ENCODE measurements at places on chromosomes 16 and 17. TPM values are rescaled to one million over a fixed set of nuclear protein-coding genes. Genes with fewer than 3 reads are reported as not detected.
A peak's percentile ranks its signal among the peaks of the same experiment; 100 is the strongest.

The SNAI3 gene
- 0.18 TPM for total RNA-seq

The PDILT gene
- total RNA-seq = not detected

The CRAMP1 gene
- total RNA-seq = 28.9 TPM

The CBFB gene
- total RNA-seq = 103 TPM

The SCN4A gene
- not detected for total RNA-seq

The VMO1 gene
- not detected for total RNA-seq

The FOXN1 gene
- total RNA-seq = not detected

- H3K4me3 ChIP-seq = no peak overlapping the region
- H3K27ac ChIP-seq = no peak overlapping the region
- peaks cover 3% of the 10 kb centered on the region for H3K4me1 ChIP-seq
Measured at GRCh38 chr16:65414284-65414984, 292.6 kb upstream of the CDH11 start.

- H3K4me3 ChIP-seq = no peak overlapping the region
- peak; percentile 88 for DNase-seq
- H3K36me3 ChIP-seq = no peaks in the 10 kb centered on the region
- peaks cover 8% of the 10 kb centered on the region for H3K4me1 ChIP-seq
- H3K27ac ChIP-seq = no peak overlapping the region
- H3K27me3 ChIP-seq = no peaks in the 10 kb centered on the region
Measured at GRCh38 chr17:40251576-40251975, 32.5 kb downstream of the WIPF2 start.

GRCh38 chr17:64063088-64063487 lies 42.7 kb upstream of the ICAM2 start:
- no peak overlapping the region for H3K27ac ChIP-seq
- no peaks in the 10 kb centered on the region for H3K27me3 ChIP-seq
- H3K36me3 ChIP-seq = peaks cover 17% of the 10 kb centered on the region
- DNase-seq = no peak

DNA sequence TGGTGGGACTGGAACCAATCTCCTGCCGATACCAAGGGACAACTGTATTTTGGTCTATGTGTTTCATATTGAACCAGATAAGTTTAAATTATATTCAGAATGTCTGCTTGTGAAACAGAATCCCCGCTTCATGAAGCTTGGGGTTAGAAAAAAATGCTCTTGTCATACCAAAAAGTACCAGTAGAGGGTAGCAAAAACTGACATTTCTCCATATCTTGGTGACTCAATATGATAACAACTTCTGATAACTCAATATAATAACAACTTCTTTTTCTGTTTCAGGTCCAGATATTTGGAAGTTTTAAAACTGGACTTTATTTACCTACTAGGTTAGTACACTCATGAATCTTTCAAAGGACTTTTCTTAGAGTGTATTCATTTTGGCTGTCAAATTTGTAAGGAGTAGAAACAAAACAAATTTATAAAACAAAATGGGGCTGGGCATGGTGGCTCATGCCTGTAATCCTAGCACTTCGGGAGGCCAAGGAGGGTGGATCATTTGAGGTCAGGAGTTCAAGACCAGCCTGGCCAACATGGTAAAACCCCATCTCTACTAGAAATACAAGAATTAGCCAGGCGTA lies 52.3 kb upstream of the ADCY7 start:
- H3K4me1 ChIP-seq = peaks cover 5% of the 10 kb centered on the region
- DNase-seq = peak; percentile 86
- peaks cover 11% of the 10 kb centered on the region for H3K36me3 ChIP-seq
- no peaks in the 10 kb centered on the region for H3K27me3 ChIP-seq
- H3K27ac ChIP-seq = no peak overlapping the region
- no peak overlapping the region for H3K4me3 ChIP-seq

- H3K4me1 ChIP-seq = peaks cover 18% of the 10 kb centered on the region
- H3K4me3 ChIP-seq = no peak overlapping the region
- DNase-seq = peak; percentile 47
- H3K27me3 ChIP-seq = no peaks in the 10 kb centered on the region
Measured at GRCh38 chr17:41500131-41500911, 5.1 kb downstream of the KRT13 start.

DNA sequence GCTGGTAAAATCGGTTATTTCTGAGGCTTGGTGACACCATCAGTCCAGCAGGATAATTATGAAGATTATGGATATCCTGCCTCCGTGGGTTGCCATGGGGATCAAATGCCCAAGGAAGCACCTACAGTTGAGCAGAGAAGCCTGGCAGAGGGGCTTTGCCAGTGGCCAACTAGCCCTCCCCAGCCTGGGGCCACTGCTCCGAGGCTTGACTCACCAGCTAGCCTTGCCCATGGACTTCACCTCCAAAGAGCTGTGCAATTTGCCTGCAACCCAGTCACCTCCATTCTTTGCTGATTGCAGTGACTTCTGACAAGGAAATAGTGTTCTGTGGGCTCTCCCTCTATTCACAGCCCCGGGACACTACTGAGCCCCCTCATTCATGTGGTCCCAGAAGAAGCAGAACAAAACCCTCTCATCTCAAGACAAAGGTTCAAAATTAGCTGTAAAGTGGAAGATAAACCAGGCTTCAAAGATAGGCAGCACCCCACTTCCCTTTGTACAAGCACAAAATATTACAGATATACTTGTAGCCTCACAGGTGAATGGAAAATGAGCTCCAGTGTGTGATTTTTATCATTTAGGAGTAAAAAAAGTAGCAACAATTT lies 1.6 kb downstream of the PECAM1 start:
- H3K27me3 ChIP-seq = no peaks in the 10 kb centered on the region
- H3K4me3 ChIP-seq = peak overlapping the region; percentile 66
- H3K36me3 ChIP-seq = peaks cover 10% of the 10 kb centered on the region

GRCh38 chr16:48608871-48609651 lies 919 bp downstream of the N4BP1 start:
- no peaks in the 10 kb centered on the region for H3K36me3 ChIP-seq
- peak overlapping the region; percentile 87 for H3K27ac ChIP-seq
- H3K4me1 ChIP-seq = peaks cover 5% of the 10 kb centered on the region

- H3K4me3 ChIP-seq = no peak overlapping the region
- DNase-seq = no peak
- H3K36me3 ChIP-seq = no peaks in the 10 kb centered on the region
- H3K27ac ChIP-seq = no peak overlapping the region
- H3K4me1 ChIP-seq = no peaks in the 10 kb centered on the region
Measured at GRCh38 chr17:34760931-34761495, 181.6 kb downstream of the TMEM132E start.

- H3K4me3 ChIP-seq = no peak overlapping the region
- DNase-seq = no peak
- no peak overlapping the region for H3K27ac ChIP-seq
- H3K27me3 ChIP-seq = no peaks in the 10 kb centered on the region
Measured at GRCh38 chr16:12159672-12160071, 183.1 kb downstream of the SNX29 start.

DNA sequence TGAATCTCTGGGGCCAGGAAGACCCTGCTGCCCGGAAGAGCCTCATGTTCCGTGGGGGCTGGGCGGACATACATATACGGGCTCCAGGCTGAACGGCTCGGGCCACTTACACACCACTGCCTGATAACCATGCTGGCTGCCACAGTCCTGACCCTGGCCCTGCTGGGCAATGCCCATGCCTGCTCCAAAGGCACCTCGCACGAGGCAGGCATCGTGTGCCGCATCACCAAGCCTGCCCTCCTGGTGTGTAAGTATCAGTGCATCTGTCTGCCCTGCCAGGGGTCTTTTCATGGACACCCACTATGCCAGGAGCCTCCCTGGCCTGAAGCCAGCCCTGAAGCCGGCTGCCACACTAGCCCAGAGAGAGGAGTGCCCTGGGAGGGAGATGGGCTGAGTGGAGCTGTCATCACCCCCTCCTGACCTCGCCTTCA lies at the start of gene CETP:
CETP (plus strand) TSS at position 100 of the 431 bp plus-strand sequence; CDS start at position 130, 30 bp downstream.
- H3K27me3 ChIP-seq = no peaks in the 10 kb centered on the region
- H3K4me3 ChIP-seq = no peak within 1 kb of the TSS
- no peak for DNase-seq

DNA sequence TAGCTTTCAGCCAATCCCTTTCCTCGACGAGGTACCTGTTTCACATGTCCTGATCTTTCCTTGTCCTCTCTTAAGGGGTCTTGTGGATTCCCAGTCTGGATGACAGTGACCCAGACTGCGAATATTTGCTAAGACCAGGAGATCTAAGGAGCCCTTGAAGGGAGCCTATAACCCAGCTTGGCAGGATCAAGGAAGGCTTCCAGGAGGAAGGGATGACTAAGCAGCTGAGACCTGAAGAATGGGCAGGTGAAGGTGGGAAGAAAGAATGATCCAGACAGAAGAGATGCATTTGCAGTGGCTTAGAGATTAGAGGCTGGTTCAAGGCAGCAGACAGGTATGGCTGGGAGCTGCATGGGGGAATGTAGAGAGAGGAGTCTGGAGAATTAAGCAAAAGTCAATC lies 1.9 kb upstream of the PDK2 start:
- no peaks in the 10 kb centered on the region for H3K36me3 ChIP-seq
- no peak for DNase-seq
- peaks cover 10% of the 10 kb centered on the region for H3K4me1 ChIP-seq
- H3K27me3 ChIP-seq = no peaks in the 10 kb centered on the region
- H3K27ac ChIP-seq = no peak overlapping the region
- no peak overlapping the region for H3K4me3 ChIP-seq

DNA sequence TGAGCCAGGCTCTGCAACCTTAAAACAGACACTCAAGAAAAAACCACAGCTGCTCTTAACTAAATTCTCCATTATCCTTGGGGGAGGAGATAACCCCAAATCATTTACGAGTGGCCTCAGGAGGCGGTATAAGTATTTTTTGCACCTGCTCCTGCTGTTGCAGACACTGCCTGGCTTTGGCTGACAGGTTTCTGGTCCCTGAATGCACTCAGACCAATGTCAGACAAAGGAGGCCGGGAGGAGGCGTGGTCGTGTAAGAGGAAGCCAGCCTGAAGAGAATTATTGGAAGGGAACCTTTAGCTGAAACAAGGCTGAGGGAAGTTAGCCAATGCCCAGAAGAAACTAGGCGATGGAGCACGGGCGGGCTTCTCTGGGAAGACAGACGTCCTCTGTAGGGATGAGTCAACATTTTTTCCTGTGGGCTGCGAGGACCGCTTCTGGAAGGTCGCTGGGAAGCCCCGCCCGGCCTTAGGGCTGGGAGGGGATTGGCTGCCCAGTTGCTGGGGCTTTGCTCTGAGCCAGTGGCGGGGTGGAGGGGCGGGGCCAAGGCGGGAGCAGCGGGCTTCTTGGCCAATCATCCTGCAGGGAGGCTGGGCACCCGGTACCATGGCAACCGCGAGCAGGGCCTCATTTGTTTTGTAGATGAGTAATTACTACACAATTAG lies 82.3 kb downstream of the CCDC182 start:
- no peaks in the 10 kb centered on the region for H3K27me3 ChIP-seq
- peak overlapping the region; percentile 87 for H3K27ac ChIP-seq
- H3K36me3 ChIP-seq = no peaks in the 10 kb centered on the region
- H3K4me1 ChIP-seq = peaks cover 13% of the 10 kb centered on the region
- peak; percentile 98 for DNase-seq

GRCh38 chr16:21083729-21084268 lies 66.8 kb downstream of the DNAH3 start:
- no peaks in the 10 kb centered on the region for H3K27me3 ChIP-seq
- H3K4me1 ChIP-seq = no peaks in the 10 kb centered on the region
- no peak overlapping the region for H3K27ac ChIP-seq
- H3K4me3 ChIP-seq = no peak overlapping the region
- DNase-seq = peak; percentile 66
- H3K36me3 ChIP-seq = no peaks in the 10 kb centered on the region

DNA sequence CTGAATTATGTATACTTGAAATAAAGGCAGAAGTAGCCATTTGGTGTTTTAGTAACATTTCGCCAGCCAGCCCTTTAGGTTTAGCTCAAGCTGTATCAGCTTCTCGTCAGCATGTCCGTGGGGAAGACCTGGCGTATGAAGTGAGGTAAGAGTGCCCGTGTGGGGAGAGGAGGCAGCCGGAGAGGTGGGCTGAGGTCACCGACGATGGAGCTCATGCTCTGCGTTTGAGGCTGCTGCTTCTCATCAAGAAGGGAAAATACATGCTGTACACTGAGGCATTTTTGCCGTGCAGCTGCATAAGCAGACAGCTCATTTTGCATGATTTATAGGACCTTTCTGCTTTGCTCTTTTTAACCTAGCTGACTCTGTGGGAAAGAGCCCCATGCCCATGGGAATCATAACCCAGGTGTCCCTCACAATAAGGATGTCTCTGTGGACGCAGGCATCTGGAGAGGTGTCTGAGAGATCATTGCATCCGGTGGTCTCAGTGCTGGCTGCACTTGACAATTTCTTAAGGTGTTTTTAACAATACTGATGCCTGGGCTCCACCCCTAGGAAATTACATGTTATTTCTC lies 179.1 kb downstream of the ABCC12 start:
- no peaks in the 10 kb centered on the region for H3K27me3 ChIP-seq
- H3K36me3 ChIP-seq = no peaks in the 10 kb centered on the region
- no peak overlapping the region for H3K27ac ChIP-seq
- DNase-seq = no peak
- no peaks in the 10 kb centered on the region for H3K4me1 ChIP-seq

- peaks cover 32% of the 10 kb centered on the region for H3K27me3 ChIP-seq
- H3K27ac ChIP-seq = no peak overlapping the region
- H3K36me3 ChIP-seq = no peaks in the 10 kb centered on the region
- DNase-seq = no peak
- H3K4me1 ChIP-seq = peaks cover 3% of the 10 kb centered on the region
Measured at GRCh38 chr16:85903559-85903958, 4.6 kb downstream of the IRF8 start.

- no peak for DNase-seq
- no peak overlapping the region for H3K27ac ChIP-seq
- H3K4me1 ChIP-seq = no peaks in the 10 kb centered on the region
- no peaks in the 10 kb centered on the region for H3K36me3 ChIP-seq
- no peak overlapping the region for H3K4me3 ChIP-seq
Measured at GRCh38 chr16:23788685-23789084, 33.9 kb downstream of the CHP2 start.

DNA sequence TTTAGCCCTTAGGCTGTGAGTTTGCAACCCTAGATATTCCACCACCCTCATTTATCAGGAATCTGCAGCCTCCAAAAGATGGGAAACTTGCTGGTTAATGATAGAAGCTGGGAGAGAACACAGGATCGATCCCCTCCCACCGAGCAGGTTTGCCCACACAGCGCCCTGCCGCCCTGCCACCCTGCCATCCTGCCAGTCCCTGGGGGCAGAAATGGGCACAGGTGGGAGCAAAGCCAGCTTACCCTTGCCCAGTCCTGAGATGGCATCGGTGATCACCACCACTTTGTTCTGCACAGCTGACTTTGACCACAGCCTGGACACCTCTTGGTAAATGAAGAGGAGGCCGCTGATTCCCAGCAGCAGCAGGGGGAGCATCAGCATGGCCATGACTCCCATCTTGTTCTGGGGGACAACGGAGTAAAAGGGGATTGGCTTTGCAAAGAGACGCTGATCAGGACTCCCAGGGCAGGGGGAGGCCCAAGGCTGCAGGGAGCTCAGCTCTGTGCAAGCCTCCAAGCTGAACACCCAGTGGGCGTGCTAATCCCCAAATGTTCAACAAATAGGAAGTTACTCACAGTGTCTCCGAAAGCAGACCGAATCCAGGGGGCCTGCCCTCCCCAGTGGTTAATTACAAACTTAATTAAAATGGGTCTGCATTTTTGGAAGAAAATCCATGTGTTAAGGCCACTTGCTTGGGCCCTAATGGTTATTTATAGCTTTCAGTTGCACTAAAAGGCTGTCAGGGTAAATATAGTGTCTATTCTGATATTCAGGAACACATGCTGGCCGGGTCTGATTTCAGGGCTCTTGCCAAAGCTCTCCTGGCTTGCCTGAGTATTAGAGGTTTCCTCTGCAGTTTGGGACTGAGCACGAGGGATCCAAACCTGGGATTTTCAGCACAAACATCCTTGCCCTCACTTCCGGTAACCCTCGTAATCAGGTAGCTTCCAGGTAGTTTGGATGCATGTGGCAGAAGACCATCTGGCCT lies at the start of gene DHRS7C:
DHRS7C (minus strand) TSS at position 704 of the 988 bp plus-strand sequence; CDS start at position 396, 308 bp downstream.
- H3K27me3 ChIP-seq = no peaks in the 10 kb centered on the region
- DNase-seq = no peak
- H3K4me1 ChIP-seq = no peaks in the 10 kb centered on the region
- no peak within 1 kb of the TSS for H3K4me3 ChIP-seq
- no peaks in the 10 kb centered on the region for H3K36me3 ChIP-seq
- H3K27ac ChIP-seq = no peak within 1 kb of the TSS
